NCI-H69 (cell line): ENCODE measurements at places on chromosomes 5 and 9.

GRCh38 chr9:122102156-122102555 lies 9.0 kb upstream of the TTLL11 start:
- DNase-seq = no peak

GRCh38 chr5:55177078-55177477 lies 4.1 kb upstream of the CDC20B start:
- DNase-seq = peak; percentile 36

DNA sequence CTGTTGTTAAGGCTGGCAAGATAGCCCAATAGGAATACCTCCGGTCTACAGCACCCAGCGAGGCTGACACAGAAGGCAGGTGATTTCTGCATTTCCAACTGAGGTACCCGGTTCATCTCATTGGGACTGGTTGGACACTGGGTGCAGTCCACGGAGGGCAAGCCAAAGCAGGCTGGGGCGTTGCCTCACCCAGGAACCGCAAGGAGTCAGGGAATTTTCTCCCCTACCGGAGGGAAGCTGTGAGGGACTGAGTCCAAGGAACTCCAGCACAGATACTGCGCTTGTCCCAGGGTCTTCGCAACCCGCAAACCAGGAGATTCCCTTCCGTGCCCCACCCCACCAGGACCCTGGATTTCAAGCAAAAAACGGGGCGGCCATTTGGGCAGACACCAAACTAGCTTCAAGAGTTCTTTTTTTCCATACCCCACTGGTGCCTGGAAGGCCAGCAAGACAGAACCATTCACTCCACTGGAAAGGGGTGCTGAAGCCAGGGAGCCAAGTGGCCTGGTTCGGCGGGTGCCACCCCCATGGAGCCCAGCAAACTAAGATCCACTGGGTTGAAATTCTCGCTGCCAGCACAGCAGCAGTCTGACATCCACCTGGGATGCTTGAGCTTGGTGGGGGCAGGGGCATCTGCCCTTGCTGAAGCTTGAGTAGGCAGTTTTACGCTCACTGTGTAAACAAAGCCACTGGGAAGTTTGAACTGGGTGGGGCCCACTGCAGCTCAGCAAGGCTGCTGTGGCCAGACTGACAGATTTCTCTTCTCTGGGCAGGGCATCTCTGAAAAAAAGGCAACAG lies 647.2 kb downstream of the BNC2 start:
- peak; percentile 77 for DNase-seq

DNA sequence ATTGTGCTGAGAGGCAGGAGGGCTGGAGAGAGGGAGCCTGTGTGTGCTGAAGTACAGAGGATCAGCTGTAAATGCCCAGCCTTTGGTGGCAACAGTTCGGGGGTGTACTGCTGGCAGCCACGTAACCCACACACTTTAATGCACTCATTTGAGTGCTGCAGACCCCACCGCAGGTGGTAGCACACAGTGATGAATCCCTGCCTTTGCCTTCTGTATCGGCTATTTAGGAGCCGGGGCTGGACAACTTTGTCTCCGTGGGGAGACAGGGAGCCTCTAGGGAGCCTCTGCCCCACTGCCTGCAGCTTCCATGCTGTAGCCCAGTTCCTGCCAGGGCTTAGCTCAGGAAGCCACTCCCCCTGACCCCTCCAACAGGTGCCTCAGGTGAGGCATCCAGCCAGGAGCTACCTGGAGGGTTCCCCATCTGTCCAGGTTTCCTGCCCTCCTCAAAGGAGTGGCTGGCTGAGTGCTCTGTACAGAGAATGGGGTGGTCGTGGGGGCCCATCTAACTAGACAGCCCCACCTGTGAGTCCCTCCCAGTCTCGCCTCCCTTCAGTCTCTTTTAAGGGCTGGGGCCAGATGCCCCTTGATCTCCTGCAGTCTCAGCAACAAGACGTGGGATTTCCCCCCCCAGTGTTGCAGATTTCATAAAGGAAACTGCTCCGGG lies 44.5 kb downstream of the SECISBP2 start:
- DNase-seq = peak; percentile 87

- DNase-seq = peak; percentile 52
These were observed 106.5 kb downstream of the NFIB start for GRCh38 chr9:14207352-14207995.

DNA sequence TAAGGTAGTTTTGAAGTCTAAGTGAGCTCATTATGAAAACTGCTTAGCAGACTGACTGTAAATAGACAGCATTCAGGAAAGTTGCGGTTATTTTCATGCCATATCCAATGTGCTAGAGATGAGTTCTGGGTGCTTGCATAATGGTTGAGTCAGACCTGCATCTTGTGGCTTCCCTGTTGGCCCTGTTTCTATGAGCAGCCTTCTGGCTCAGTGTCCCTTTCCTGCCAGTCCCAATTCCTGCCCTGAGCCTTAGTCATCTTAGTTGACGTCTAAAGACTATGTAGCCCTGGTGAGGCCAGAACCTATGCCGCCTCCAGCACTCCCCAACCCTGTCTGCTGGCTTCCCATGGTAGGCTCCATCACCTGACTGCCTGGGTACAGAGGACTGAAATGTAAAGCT lies 76.3 kb upstream of the TNFSF8 start:
- no peak for DNase-seq

- DNase-seq = peak; percentile 19
These were observed 102.7 kb downstream of the HSPA4 start for GRCh38 chr5:133154274-133155075.

GRCh38 chr9:77816641-77817341 lies 168.7 kb upstream of the GNA14 start:
- DNase-seq = no peak

DNA sequence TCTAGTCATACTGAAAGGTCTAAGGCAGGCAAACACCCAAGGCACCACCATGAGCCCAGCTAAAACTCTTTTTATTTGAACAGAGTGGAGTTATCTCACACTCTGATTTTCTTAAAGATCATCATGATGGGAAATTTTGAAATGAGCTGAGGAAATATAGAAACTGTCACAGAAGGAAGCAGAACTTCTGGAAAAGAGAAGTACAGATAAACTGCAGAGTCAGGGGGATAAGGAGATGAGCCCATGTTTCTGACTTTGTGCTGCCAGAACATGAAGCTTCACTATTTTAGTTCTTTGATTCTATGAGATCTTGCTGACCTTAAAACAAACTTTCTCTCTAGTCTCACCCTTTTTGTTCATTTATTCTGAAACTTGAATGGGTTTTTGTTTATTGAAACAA lies 406.5 kb upstream of the EDIL3 start:
- DNase-seq = no peak

- no peak for DNase-seq
These were observed 617.1 kb downstream of the PRELID2 start for GRCh38 chr5:145218019-145218418.

DNA sequence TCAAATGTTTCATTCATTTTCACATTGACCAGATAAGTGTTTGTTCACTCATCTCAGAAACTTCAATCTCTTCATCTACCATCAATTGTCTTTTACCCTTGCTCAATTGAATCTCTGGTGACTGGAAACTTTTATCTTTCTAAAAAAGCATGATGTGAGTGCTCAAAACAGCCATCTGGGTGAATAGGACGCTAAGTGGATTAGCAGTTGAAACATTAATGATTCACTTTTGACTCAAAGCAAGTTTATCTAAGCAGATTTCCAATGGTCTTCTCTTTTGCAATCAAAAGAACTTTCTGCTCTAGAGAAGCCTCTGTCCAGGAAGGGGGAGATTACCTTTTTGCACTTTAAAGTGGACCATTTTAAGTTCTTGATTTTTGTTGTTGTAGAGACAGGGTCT lies 22.2 kb downstream of the KLF4 start:
- DNase-seq = no peak

- peak; percentile 60 for DNase-seq
These were observed 24.3 kb upstream of the OTULINL start for GRCh38 chr5:14557203-14557770.

DNA sequence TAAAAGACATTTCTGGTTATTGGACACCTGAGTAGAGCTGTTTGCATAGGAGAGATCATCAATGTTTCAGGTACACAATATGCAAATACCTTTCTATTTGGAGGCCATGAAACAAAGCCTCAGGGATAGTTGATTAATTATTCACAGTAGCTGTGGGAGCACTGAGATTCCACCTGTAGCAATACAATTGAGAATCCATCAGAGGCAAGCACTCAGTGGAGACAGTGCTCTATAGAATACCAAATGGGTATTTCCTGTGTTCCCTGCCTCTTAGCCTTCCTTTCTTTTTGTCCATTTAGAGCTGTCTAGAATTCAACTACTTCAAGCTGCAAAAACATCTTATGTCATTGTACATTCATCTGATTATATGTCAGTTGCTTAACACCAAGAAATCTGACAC lies 1754.0 kb upstream of the ACO1 start:
- peak; percentile 82 for DNase-seq

- peak; percentile 85 for DNase-seq
These were observed 59.3 kb downstream of the CAST start for GRCh38 chr5:96721351-96721977.

GRCh38 chr9:130616451-130616850 lies 37.1 kb downstream of the FUBP3 start:
- no peak for DNase-seq

GRCh38 chr9:131419716-131420115 lies 25.8 kb downstream of the PRRC2B start:
- peak; percentile 44 for DNase-seq

DNA sequence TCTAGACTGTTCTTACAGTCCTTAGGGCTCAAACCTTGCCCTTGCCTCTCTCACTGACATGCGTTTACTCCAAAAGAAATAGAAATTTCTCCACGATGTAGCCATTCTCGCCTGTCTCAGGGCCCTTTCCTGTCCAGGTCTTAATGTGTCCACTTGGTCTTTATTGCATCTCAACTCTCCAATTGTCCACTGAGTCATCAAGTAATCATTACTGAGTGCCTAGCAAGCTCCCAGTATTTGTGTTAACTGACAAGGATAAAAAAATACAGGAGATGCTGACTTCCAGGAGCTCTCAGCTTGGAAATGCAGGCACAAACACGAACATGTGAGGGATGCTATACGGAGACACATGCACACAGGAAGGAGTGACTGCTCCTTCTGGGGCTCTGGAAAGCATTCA lies 147.3 kb downstream of the ARSB start:
- DNase-seq = no peak

DNA sequence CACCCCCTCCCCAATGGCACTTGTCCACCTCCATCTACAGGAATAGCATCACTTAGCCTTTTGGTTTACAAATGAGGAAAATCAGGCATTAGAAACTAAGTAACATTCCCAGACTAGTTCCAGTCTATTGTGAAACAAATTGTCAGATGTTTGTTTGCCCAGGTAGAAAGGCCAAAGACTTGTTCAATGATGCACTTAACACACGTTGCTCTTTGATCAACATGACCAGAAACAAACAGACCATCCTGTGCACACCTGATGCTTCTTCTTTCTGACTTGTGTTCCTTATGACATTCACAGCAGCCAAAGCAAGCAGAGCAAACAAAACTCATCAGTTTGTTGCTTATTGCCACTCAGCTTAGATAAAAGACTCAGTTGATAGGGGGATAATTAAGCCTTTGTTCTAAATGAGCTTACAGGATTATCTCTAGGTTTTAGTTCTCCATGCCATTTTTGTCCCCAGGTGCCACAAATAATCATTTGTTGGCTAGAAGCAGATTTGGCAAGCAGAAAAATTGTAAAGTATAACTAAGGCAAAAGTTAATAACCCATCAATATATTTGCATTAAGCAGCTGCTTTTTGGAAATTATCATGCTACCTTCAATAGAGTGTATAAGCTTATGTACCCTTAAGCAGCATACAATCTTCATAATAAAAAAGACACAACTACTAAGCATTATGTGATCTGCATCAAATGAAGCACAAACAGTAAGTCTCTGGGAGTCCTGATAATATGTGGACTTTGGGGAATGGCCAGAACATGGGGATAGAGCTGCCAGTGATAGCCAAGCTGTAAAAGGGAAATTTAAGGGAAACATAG lies 26.3 kb upstream of the FST start:
- DNase-seq = peak; percentile 62

DNA sequence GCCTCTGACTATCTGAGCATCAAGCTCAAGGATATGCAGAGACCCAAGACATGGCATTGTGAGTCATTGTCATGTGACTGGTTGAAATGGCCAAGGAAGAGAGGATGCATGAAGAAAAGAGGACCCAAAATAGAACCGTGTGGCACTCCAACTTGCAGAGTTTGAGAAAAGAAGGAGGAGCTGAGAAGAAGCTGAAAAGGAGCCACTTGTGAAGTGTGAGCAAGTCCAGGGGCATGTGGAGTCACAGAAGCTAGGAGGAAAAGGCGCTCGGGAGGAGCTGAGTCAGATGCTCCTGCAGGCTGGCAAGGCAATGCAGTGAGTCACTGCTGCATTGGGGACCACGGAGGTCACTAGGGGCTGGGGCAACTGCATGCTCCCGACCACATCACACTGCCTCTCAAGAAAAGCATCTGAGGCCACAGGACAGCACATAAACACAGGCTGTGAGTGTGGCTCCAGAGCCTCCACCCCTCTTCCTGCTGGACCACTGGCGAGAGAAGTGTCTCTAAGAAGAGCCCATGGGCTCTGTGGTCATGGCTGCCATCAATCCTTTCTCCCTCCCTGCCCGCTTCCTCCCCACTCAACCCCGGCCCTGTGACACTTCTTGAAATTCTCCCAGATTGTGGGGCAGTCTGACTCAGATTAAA lies 197.6 kb downstream of the DRD1 start:
- no peak for DNase-seq

DNA sequence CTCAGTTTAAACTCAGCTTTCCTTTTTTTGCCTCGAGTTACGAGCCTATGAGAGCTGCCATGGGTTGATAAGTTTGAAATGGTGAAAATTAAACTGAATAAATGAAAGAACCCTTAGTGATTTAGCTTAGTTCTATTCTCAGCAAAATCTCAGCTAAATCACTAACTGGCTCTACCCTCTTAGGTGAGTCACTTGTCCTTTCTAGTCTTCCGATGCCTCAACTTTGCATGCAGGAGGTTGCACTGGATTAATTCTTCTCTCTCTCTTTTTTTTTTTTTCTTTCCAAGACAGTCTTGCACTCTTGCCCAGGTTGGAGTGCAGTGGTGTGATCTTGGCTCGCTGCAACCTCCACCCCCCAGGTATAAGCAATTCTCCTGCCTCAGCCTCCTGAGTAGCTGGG lies 83.9 kb downstream of the PAPPA start:
- DNase-seq = no peak

DNA sequence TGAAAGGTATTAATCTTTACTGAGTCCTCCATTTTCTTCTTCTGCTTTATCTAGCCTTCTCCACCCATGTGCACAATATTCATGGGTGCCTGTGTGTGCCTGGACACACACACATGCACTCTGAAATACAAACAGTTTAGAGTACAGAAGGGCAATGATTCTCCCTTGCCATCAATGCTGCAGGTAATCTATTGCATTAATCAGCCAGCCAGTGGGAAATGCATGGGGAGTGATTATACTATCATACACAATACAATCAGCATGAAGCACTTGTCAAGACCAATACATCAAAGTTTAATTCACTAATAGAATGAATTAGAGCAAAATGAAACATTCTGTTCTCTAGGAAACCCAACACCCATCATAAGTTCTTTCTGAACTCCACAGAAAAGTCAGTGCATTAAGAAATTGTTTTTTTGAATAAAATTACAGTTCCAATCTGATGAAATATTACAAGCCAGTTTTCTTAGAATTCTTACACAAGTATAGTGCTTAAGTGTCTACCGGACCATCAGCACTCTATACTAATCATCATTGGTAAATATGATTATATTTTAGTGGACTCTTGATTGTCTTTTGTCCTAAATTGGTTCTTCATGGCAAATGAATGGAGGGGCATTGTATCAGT lies 172.2 kb downstream of the ZSWIM6 start:
- DNase-seq = peak; percentile 69

GRCh38 chr5:434443-435146 lies 8.4 kb upstream of the EXOC3 start:
- DNase-seq = no peak
